Right lung (tissue), 10 donors: ENCODE measurements at places on chromosomes 13 and 19. TPM values are rescaled to one million over a fixed set of nuclear protein-coding genes. Genes with fewer than 3 reads are reported as not detected.

DNA sequence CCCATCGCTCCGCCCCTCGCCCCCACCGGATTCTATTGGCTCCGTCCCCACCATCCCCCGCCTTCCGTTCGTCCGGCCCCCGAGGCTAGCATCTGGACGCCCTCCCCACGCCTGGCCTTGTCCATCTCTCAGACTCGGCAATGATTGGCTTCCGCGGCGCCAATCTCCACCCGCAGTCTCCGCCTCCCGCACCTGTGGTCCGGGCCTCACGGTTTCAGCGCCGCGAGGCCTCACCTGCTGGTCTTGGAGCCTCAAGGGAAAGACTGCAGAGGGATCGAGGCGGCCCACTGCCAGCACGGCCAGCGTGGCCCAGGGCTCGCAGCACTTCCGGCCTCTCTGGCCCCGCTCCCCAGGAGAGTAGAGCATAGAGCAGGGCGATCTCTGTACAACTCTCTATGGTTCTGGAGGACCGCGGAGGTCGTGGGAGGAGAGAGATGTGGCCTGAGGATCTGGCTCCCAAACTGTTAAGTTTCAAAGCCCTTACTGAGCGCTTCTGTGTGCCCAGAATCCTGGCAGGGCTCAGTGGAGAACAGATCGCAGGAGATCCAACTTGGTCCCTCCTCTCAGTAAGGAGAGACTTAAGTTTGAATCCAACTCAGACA lies at the start of gene ERCC1:
ERCC1 (minus strand) TSS at position 329 of the 602 bp plus-strand sequence. CDS start 543 bp downstream, outside the sequence.
- DNase-seq = peak; percentile 89

- DNase-seq = no peak
Measured at GRCh38 chr13:56015919-56016318, 1124.8 kb upstream of the PRR20A start.

GRCh38 chr19:3617463-3617862 lies 9.1 kb downstream of the CACTIN start:
- DNase-seq = no peak

DNA sequence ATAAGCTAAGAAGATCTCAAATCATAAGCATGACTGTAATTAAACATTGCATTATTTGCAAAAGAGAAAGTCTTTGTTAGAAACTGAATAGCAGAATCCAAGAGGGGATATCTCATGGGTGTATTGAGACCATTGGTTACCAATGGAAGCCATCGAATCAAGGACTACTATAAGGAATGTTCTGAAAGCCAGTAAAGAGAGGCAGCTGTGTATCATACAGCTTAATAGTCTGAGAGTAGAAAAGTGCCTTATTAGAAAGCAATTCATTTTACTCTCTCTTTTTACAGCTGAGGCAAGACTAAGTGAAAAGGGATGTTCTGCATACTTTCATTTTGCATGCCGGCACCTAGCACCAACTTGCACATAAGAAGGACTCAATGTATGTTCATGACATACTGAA lies 7.6 kb upstream of the DCT start:
- DNase-seq = no peak

RELB gene
- polyA plus RNA-seq = 4.7 TPM

- DNase-seq = no peak
Measured at GRCh38 chr13:92991692-92992091, 234.9 kb upstream of the GPC6 start.

DNA sequence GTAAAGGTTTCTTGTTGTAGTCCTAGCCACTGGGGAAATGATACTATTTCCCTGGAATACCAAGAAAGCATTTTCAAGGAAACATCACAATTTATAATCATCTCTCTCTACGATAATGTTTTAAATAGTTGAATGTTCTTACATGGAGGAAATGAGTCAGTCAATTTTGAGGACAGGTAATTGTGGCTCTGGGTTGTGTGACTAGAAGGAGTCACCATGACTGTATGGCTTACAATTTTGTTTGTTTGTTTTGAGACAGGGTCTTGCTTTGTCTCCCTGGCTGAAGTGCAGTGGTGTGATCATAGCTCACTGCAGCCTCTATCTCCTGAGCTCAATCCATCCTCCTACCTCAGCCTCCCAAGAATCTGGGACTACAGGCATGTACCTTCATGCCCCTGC lies 47.4 kb downstream of the COG3 start:
- DNase-seq = no peak

- DNase-seq = no peak
Measured at GRCh38 chr19:5803441-5803751, 1.5 kb upstream of the NRTN start.

GRCh38 chr13:66329988-66330451 lies 900.1 kb downstream of the PCDH9 start:
- no peak for DNase-seq

DNA sequence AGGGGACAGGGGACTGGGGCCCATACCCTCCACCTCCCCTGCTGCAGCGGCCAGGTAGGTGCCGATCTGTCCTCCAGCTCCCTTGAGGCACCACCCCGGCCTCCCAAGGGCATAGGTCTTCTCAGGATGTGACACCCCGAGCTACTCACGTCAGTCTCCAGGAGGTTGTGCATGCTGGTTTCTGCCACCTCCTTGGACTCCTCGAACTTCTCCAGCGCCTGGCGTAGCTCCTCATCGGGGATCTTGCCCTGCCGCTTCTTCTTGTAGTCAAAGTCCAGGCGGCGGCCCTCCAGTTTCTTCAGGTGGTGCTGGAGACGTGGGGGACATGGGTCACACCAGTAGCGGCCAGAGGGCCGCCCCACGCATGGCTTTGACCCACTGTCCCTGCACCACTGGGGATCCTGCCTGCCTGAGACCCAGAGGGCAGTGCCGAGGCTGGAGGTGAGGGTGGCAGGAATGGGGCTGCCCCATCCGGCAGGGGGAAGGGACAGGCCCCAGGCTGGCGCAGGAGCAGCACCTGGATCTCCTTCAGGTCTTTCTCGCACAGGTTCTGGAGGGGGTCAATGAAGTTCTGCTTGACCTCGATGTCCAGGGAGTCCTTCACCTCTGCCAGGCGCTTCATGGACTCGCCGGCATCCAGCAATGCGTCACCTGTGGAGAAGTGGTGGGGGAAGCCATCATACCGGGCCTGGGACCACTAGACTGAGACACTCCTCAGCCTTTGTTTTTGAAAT lies 20.4 kb downstream of the MPND start:
- DNase-seq = no peak

MYPOP gene
- 3.6 TPM for polyA plus RNA-seq

DNA sequence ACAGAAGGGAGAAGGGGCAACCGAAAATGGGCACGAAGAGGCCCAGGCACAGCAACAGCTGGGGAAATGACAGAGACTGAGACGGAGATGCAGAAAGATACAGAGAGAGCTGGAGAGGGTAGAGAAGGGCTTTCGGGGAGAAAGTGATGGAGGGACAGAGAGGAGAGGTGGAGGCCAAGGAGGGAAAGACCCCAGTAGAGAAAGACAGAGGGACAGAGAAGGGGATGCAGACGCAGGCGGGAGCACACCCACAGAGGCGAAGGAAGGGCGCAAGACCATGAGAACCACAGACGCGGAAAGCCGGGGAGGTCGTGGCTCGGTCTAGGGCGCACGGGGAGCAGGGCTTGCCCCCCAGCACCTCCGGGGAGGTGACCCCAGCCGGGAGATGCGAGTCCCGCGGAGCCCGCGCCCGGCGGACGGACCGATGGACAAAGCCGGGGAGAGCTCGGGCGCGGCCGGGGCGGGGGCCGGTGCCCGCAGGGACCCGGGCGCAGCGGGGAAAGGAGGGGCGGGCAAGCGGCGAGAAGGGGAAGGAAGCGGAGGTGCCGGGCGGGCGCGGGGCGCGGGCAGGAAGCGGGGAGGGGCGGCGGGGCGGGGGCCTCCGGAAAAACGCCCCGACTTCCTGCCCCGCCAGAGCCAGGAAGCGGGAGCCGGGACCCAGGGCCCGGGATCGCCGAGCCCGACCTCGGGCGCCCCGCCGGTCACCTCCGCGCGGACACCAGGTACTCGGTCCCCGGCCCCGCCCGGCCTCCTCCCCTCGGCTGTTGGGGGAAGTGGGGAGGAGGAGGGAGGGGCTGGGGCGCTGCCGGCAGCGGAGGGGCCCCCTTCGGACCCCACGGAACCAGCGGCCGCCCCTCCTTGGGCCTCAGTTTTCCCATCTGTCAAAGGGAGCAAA lies at the start of gene ARHGEF1:
ARHGEF1 (plus strand) TSS at position 617 of the 895 bp plus-strand sequence. CDS start 4,899 bp downstream, outside the sequence.
- DNase-seq = no peak

FAAP24 gene
- polyA plus RNA-seq = 4.6 TPM

FAM32A gene
- 114 TPM for polyA plus RNA-seq

DNA sequence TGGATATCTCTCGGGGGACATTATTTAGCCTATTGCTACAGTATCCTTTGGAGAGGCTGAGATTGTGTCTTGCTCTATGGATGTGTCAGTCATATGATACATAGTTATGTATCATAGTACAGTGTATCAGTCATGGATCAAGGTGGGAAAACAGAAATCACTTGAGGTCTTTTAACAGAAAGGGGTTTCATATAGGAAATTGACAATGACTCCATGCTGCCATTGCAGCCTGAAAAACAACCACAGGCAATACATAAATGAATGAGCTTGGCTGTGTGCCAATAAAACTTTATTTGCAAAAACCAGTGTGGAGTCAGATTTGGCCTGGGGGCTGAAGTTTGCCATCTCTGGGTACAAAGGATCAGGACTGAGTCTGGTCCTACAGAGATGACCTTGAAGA lies 35.4 kb downstream of the COLGALT1 start:
- no peak for DNase-seq

DNA sequence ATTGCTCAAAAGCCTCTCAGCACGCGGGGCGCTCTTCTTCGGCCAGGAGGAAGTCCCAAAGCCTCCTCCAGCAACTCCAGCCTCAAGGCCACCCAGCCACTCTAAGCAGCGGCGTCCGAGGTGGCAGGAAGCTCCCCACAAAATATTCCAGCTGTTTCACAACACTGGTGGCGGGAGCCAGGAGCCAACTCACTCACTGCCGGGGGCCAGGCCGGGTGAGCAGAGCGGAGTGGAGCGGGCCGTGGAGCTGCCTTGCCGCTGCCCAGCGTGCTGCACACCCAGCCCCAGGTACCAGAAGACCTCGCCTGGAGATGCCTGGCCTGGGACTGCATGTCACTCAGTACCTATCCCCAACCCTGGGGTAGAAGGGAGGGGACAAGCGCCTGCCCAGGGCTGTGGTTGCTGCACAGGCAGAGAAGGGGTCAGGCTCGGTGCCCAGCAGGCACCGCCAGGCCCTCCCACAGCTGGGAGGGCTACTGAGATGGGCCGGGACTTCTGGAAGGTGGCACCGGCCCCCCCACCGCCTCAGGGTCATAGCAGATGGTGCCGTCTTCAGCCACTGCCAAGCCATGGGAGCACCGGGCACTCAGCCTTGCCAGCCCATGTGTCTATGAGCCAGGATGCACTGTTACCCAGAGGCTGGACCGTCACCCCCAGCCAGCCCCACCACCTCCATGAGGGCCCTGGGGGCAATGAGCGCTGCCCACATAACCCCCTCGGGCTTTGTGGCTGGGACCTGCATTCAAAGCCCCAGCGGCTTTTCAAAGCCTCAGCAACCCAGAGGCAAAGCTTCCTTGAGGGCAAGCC lies 59.2 kb downstream of the MLLT1 start:
- DNase-seq = peak; percentile 87

GRCh38 chr19:47155148-47155547 lies 24.5 kb downstream of the SAE1 start:
- DNase-seq = peak; percentile 60

NKG7 gene
- polyA plus RNA-seq = 5.7 TPM

- no peak for DNase-seq
Measured at GRCh38 chr13:98506322-98506721, 70.6 kb downstream of the STK24 start.

GRCh38 chr13:92103689-92104153 lies 705.3 kb downstream of the GPC5 start:
- DNase-seq = peak; percentile 20

GRCh38 chr13:70043685-70044084 lies 63.9 kb upstream of the ATXN8OS start:
- no peak for DNase-seq

DNA sequence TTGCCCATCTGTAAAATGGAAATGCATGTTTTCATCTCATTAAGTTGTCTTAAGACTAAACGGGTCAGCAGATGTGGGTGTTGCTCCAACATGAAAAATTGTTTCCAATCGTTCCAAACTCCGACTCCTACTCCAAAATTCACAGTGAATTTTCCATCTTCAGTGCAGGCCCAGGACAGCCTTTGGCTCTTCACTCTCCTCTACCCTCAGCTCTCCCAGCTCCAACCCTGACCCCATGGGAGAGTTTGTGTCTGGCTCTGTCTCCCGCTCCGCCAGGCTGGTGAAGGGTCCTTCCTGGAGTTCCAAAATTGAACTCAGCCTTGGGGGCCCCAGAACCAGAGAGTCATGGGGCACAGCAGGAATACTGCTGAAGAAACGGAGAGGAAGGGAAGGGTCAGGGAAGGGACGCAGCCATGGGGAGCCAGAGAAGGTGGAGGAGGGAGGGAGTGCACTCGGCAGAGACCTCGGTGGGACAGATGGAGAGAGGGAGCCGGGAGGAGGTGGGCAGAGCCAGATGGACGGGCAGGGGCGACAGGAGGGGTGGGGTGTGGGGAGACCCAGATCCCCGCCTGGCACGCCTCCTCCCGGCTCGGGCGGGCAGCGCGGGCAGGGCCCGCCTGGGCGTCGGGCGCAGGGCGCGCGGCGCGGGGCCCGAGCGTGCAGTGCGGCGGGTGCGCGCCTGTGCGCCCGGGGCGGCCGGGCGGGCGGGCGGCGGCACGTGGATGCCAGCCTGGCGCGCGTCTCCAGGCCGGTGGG lies 45.6 kb downstream of the CELF5 start:
- DNase-seq = no peak

FFAR3 gene
- 0.29 TPM for polyA plus RNA-seq

- peak; percentile 58 for DNase-seq
Measured at GRCh38 chr13:58324161-58324560, 692.6 kb downstream of the PCDH17 start.

FREM2 gene
- polyA plus RNA-seq = 41.8 TPM

SHISA2 gene
- polyA plus RNA-seq = 60.0 TPM

DNA sequence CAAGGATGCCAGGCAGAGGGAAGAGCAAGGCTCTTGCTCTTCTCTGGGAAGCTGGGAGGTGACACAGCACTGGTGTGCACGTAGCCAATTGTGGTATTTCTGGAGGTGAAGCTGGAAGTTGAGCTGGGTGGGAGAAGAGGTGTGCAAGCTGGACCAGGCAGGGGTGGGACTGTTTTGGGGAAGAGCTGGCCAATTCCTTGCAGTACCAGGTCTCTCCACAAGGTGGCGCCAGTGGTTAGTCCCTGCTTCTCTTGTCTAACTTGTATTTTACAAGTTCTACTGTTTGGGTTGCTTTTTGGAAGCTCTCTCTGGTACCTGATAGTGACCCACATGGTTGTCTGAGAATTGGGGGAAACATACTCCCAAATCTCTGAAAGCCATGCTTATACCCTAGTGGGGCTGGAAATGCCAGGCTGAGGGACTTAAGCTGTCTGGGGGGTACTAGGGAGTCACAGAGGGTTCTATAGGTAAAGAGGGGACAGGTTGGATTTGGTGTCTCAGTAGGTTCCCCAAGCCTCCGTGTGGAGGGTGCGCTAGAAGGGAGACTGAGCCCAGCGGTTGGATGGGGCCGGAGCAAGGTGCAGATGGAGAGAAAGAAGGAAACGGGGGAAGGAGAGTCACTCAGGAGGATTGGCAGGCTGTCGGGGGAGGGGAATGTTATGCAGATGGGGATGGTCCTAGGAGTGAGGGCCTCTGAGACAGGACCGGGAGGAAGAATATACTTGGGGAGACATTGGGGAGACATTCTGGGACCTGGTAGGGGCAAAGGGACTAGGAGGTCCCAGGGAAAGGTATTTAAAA lies 3.0 kb downstream of the HPN start:
- no peak for DNase-seq

ZNF681 gene
- polyA plus RNA-seq = 9.1 TPM

GNG7 gene
- 7.1 TPM for polyA plus RNA-seq

GRCh38 chr13:103133556-103133955 lies 67.3 kb upstream of the SLC10A2 start:
- DNase-seq = no peak
